ENCODE measurements at places on chromosomes 16 and 17.
A peak's percentile ranks its signal among the peaks of the same experiment; 100 is the strongest.

- DNase-seq: peak; percentile 60
Observed at GRCh38 chr17:82698974-82699442, 510 bp upstream of the RAB40B start.

- peak; percentile 94 for DNase-seq
Observed at GRCh38 chr17:42120770-42121769, at the start of gene KAT2A. TSS of gene KAT2A (minus strand) at chr17:42121367. CDS start at chr17:42121304, 63 bp downstream.

- DNase-seq: no peak
Observed at GRCh38 chr17:69254187-69254586, 25.6 kb upstream of the ABCA10 start.

- no peak for DNase-seq
Observed at GRCh38 chr16:4085405-4085970, 30.8 kb downstream of the ADCY9 start.

DNA sequence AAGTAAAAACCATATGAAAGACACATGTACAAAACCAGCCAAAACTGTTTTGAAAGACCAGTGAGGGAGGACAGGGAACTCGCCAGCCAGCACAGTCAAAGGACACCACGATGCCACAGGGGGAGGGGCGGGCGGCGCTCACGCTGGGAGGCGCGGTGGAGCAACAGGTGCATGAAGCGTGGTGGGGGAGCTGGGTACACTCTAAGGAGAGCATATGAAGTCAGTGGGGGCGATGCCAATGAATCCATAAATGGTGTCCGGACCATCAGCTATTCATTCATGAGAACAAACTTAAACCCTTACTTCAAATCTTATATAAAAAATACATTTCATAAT is 101.0 kb upstream of the DNAH17 start:
- DNase-seq: no peak

DNA sequence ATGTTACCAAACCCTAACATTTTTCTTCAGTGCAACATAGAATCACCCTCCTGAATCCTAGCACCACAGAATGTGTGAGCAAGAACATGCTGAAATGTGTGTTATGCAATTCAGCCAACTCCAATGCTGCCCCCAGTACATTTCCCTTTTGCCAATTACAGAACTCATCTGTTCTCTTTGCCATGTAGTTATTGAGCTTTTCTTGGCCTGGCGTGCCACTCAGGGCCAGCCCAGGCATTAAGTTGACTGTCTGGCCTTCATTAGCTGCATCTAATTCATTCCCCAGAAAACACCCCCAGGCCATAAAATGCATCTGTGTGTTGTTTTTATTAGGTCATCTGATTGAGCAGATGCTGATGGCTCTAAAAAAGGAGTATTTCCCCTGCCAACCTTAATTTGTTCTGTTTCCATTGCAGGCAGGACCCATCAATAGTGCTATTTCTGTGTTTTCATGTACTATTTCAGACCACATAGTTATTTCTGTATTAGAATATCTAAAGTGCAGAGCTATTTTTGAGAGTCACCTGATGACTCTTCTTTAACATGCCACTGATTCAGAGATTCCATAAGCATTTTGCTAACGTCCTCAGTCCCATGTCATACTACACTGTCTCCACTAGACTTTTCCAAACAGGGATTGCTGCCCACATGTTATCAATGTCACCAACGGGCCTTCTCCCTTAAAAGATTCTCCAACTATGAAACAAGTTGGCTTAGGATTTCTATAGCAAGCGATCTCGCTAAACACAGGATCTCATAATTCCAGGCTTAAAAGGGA is 969.7 kb downstream of the CDH11 start:
- no peak for DNase-seq

DNA sequence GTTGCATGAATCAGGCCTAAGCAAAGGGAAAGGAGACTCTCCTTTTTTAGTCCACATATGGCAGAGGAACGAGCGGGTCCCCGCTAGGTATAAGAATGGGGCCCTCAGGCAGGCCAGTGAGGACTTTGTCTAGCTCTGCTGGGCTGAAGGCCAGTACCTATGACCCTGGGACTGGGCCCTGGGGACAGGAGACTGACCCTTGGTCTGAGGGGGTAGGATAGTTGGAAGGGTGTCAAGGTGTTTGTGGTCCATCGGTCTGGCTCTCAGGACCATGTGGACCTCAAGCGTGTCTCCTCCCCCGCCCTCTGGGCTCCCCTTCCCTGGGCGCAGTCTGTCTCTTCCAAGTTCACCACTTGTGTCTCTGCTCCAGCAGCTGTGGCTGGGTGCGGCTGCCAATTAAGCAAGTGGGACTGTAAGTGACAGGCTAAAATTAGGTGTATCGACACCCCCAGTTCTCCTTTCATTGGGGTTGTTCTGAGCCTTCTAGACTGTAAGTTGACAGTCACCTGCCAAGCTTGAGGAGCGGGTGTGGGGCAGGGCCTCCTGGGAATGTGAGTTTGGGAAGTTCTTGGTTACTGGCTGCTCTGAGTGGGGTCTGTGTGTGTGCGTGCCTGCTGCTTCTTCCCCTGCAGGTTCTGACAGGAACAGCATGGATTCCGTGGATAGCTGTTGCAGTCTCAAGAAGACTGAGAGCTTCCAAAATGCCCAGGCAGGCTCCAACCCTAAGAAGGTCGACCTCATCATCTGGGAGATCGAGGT is 24.5 kb downstream of the AKAP1 start:
- peak; percentile 63 for DNase-seq

DNA sequence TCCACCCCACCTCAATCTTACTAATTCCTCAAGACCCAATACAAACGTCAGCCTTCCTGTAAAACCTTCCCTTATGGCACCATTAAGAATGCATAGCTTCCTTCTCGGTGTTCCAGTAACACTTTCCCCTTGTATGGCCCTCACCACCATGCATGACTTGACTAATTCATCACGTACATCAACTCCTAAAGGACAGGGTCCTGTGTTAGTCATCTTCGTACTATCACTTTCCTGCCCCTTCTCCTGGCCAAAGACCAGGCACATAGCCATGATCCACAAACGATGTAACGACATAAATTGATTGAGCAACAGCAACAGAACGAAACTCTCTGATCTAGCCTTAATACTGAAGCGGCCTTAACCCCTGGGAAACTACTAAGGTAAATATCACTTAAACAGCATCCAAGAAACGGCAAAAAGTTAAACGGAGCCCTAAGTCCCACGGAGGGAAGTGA is 612 bp downstream of the PSMD12 start:
- DNase-seq: no peak
